ENCODE measurements at places on chromosomes 3 and 15.
A peak's percentile ranks its signal among the peaks of the same experiment; 100 is the strongest.

DNA sequence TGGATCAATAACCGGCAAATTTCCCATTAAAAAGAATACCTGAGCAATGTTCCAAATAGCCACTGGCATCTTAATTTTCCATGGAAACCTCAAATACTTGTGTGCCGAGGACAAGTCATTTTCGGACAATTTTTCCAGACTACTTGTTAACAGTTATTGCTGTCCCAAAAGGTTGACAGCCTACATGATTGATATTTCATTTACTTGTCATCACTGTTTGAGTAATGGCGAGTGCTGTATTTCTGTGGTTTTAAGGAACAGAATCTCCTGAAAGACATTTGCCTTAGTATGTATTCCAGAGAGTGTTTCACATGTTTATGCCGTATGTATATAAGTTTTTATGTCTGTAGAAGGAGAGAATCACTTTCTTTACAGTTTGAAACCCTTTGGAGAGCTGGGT, 36.7 kb downstream of the MAP2K5 start:
- no peak for DNase-seq

GRCh38 chr3:105367406-105368213, 901 bp downstream of the ALCAM start:
- peak; percentile 89 for DNase-seq

- no peak for DNase-seq
Measured at GRCh38 chr3:159664006-159664405, 324.6 kb upstream of the IL12A start.

DNA sequence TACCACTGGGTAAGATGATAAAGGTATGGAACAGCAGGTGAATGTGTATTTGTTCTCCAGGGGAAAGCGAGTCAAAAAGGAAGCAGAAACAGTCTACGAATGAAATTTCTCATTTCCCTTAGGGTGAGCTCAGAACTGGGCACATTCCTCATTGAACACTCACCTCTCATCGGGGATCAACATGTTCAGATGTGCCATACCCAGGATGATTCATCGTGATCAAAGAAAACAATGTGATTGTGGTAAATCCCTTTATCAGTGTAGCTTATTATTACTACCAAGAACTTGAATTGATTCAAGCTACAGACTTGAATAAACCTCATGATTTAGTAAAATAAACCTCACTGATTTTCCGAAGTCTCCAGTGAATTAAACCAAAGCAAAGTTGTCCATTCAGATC, 72.1 kb downstream of the GJD2 start:
- no peak for DNase-seq

- DNase-seq = no peak
Measured at GRCh38 chr15:71114066-71114680, 1.1 kb upstream of the THSD4 start.

DNA sequence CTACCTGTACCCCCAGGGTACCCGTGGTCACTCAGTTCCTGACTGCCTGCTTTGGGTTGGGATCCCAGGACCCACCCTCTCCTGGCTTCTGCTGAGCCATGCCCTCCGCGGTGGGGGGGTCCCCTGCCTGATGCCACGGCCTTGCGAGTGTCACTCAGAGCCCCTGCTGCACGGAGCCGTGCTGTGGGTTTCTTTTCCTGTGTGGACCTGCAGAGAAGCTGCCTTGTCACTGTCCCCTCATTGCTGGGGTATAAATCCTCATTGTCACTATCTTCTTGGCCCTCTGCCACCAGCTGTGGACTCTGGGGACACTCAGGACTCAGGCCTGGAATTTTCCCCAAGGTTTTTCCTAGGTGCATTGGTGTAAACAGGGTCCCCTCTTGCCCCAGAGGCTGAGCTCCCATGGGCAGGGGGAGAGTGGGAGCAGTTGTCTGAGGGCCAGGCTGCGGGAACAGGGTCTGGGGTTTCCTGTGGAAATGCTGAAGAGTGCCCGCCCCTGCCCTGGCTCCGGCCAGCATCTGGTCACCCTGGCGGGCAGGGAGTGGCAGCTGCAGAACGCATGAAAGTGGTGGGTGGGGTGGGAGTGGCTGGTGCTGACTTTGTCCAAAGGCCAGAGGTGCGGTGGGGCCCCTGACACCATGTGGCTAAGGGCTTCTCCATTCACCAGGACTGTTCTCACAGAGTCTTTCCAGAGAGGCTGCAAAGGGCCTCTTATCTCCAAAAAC, 191.7 kb downstream of the GOLGA6L6 start:
- DNase-seq = no peak

DNA sequence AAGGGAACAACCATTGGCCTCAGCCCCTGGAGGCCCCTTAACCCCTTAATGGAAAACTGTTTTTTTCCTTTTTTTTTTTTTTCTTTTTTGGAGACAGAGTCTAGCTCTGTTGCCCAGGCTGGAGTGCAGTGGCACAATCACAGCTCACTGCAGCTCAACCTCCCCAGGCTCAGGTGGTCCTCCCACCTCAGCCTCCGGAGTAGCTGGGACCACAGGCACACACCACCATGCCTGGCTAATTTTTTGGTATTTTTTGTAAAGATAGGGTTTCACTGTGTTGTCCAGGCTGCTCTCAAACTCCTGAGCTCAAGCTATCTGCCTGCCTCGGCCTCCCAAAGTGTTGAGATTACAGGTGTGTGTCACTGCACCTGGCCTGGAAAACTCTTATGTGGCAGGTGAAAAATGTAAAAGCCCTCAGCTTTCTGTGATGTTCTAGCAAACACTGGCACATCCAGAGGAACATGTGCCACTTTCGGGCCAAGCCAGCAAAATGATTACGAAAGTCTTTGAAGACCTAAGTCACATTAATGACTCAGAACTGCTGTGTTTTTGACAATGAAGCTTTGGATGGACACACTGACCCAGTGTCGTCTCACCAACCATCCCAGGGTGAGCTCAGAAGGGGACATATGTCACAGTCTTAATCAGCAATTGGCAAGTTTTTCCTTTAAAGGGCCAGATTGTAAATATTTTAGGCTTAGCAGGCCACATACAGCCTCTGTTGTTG, 189.3 kb upstream of the TPM1 start:
- no peak for DNase-seq

- no peak for DNase-seq
Measured at GRCh38 chr15:86317384-86317740, 237.7 kb downstream of the AGBL1 start.

DNA sequence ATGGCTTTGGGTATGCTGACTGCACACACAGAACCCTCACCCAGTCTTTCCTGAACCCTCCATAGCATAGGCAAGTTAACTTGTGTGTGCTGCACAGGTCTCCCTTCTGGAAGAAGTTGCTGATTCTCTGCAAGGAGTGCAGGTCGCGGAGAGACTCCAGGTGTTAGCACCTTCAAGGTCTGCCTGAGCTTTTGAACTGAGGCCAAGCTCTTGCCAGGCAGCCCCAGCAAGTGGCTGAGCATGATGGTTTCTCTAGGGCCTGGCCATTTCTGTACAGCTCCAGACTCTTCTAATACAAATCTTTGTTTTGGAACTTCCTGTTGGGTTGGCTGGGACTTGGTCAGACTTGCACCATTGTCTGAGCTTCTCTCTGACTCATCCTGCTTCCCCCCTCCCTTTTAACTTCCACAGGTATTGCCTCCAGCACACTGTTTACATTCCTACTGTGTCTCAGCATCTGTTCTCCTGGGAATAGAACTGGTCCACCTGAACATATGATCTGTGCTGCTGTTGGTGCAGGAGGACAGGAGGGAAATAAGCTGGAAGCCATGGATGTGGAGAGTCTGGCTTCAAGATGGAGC, 53.3 kb downstream of the KY start:
- DNase-seq = no peak

Data from activated T-cell treated with anti-CD3 and anti-CD28 coated beads, Interleukin-2, amount 50 U/mL, for 48 hours (primary cell).